ENCODE measurements at places on chromosomes 12 and 14.

DNA sequence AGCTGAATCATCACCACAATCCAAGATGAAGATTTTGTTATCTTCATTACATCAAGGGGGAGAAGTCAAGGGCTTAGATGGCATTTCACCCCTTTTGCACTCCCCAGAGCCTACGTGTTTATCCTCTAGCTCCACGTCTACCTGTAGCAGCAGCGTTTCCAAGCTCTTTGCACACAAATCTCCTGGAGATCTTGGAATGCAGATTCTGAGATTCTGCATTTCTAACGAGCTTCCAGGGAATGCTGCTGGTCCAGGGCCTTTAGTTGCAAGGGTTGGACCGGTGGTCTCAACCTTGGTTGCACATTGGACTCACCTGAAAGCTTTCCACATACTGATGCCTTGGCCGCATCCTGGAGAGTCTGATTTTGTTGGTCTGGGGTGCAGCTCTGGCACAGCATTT, 49.5 kb upstream of the STON2 start:
- DNase-seq, result no peak

- no peak for DNase-seq
Measured at GRCh38 chr14:69055999-69056788, 77.1 kb upstream of the ACTN1 start.

DNA sequence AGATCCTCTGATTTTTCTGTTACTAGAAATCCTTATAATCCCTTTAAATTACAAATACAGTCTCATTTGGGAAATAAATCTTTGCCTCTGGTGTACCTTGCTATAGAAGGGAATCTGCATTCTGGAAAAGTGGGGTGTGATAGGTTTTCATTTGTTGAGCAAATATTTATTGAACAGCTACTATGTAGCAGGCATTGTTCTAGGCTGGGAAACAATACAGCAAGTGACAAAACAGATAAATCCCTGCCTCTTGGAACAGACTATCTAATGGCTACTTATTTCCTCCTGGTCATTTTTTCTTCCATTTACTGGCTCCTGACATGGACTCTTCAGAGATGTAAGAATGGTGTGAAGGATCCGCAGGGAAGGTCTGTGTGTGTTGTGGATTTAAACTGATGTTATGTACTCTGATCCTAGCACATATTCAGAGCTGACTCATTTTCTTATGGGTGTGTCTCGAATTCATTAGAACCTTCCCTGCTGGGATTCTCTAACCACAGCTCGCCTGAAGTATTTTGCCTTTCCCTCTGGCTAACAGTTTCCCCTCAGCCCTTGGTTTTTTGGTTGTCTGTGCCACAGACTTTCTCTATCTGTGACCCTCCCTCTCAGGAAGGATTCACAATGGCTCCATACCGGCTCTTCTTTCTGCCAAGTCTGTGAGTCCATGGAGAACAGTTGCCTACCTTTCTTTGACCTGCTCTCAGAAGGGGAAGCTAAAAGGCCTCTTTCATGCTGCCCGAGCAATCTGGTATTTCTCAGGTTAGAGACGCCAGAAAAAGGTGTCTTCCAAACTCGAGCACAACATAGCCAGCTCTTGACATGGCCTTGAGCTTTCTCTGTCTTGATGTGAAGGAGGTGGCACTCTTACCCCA, 53.7 kb downstream of the TMTC2 start:
- no peak for DNase-seq

DNA sequence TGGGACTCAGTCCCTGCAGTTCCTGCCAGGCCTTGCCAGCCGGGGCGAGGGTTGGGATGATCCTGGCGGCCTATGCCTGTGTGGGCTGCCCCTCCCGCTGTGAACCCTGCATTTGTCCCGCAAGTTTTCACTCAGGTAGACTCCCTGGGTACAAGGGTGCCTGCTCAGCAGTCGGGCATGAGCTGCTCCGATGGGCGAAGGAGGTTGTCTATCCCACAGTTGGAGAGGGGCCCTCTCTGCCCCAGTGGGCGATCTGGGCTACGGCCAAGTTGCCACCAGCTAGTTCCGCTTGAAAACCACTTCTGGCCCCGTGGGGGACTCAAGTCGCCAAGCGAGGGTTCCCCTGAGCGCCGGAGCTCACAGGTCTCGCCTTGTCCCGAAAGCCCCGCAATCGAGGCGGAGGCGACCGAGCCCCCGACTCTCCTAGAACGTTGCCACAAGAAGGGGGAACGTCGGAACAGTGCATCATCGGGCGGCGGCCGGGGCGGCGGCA, 365 bp upstream of the TPI1 start:
- no peak for DNase-seq

DNA sequence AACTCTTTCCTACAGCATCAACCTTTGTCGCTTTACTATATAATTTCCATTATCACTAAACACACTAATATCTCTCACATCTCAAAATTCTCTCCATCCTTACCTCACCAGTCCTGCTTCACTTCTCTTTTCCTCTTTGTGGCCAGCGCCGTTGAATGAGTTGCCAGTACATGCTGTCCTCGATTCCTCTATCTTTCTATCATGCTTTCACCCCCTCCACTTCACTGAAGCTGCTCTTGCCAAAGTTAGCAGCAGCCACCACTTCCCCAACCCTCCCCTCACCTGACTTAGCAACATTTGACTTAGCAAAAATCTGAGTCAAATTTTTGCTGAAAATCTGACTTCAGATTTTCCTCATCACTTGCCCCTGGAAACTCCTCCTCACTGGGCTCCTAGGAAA, 210.4 kb downstream of the ANO6 start:
- DNase-seq, result no peak

DNA sequence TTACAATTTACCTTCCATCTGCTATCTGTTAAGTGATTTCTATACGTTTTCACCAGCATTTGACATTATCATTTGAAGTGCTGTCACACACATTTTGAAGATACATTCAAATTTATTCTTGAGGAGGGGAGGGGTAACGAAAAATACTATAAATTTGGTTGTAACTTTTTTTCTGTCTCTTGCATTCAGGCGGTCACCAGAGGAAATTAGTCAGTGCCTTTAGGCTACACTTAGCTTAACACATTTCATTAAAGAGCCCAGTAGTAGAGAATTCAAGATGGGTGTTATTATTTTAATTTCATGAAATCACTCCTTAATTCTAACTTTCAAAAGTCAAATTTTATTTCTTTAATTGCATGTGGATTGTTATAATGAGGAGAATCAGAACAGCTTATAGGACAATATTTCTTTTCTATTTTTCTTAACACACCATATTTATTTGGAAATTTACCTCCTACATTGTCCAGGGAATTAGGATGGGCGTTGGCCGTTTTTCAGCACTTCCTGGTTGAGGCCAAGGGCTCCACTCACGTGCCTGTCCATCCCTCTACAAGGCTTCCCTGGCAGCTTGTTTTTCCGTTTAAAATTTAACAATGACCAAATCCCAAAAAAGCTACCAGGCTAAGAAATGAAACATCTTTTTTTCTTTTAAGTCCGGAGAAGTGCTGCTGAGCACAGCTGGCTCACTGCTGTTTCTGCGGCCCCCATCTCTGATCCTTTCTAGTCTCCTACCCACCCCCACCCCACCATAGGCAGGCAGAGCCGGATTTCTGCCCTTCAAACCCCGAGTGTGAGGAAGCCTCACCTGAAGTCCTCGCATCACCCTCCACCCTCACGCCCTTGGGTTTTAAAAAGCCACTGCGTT, 1.1 kb upstream of the FAR2 start:
- DNase-seq, result no peak

DNA sequence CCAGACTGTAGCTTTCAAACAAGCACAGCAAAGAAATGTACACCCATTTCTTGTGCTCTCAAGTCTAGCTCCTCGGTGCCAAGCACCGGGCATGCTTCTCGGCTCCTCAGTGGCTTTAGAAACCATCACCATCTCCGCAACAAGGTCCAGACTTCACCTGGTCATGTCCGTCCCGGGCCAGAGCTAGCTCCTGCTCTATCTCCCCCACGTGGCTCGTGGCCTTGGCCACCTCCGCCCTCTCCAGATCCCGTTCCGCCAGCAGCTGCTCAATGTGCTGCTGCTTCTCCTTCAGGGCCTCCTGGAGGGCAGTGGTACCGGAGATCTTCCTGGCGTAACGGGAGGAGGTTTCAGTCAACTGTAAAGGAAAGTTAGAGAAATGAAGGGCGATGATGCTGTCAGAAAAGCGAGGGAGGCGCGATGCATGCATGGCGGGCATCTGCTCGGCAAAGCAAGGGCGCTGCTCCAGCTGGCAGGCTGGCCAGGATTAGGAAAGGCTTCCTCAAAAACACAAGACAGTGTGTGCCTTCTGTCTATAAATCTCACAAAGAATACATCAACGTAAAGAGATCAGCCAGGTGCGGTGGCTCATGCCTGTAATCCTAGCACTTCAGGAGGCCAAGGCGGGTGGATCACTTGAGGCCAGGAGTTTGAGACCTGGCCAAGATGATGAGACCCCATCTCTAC, 67.4 kb downstream of the CLIP1 start:
- no peak for DNase-seq

- DNase-seq, result no peak
Measured at GRCh38 chr12:77847060-77847541, 16.4 kb downstream of the NAV3 start.

- DNase-seq, result no peak
Measured at GRCh38 chr14:72845683-72846082, 48.2 kb downstream of the DPF3 start.

- DNase-seq, result no peak
Measured at GRCh38 chr14:85483037-85483436, 46.9 kb upstream of the FLRT2 start.

DNA sequence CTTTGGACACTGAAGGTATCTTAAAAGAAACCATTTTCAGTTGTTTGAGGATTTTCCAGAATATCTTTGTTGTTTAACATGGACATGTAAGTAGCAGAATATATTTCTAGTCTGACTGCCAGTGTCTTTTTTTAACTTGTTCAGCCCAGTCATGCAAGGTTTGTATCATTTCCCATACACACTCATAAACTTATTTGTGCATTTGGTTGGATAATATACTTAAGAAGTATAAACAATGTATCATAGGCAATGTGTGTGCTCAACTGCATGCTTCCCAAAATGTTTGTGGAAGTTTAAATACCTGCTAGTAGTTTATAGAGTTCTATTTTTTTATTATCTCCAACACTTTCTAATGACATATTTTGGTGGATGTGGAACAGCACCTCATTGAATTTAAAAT, 707.4 kb upstream of the FBXO33 start:
- no peak for DNase-seq

DNA sequence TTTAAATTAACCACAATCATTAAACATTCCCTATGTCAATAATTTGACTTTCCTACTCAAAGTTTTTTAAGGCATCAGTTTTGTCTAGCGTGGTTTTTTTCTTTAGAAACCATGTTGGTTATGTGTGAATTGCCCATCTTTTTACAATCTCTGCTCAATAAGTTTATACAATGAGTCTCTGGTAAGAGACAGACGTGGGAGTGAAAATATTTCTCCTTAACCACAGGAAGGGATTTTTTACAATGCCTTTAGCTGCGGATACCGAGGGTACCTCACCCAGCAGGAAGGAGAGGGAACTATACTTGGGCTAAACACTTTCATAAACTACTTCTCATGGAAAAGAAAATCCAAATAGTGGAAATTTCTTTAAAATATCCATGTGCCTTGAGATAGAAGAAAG, 191.4 kb upstream of the BCL2L14 start:
- DNase-seq, result no peak

DNA sequence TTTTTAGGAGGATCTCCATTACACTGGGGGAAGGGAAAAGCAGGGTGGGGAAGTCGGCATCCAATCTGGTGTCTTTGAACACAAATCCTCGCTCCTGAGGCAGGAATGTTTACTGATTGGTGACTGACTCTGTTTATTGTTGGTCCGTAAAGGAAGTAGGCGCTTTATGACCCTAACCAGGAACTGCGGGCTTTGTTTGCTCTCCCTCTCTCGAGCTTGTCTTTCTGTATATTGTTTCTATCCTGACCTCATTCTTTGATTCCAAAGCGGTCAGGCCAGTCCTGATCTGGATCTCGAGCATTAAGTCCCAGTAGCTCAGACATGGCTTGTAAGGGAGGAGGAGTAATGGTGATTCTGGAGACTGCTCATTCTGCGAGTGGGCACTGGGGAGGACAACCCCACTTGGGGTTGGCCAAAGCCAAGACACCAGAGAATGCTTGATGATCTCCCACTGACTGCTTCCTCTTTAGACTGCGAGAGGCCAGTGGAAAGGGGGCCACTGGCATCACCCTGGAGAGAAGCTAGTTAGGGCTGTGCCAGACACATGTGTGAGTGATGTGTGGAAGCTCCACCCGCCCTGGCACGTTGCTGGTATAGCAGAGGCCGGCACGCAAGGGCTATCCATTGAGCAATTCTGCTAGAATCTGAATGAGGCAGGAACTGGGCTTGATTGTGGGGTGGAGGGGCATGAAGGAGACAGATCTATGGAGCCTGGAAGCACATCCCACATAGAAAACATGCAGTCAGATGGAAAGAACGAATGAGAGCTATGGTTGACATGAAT, 194.6 kb downstream of the PAX9 start:
- no peak for DNase-seq

GRCh38 chr12:120813588-120814153, 88.0 kb downstream of the ACADS start:
- DNase-seq, result no peak

DNA sequence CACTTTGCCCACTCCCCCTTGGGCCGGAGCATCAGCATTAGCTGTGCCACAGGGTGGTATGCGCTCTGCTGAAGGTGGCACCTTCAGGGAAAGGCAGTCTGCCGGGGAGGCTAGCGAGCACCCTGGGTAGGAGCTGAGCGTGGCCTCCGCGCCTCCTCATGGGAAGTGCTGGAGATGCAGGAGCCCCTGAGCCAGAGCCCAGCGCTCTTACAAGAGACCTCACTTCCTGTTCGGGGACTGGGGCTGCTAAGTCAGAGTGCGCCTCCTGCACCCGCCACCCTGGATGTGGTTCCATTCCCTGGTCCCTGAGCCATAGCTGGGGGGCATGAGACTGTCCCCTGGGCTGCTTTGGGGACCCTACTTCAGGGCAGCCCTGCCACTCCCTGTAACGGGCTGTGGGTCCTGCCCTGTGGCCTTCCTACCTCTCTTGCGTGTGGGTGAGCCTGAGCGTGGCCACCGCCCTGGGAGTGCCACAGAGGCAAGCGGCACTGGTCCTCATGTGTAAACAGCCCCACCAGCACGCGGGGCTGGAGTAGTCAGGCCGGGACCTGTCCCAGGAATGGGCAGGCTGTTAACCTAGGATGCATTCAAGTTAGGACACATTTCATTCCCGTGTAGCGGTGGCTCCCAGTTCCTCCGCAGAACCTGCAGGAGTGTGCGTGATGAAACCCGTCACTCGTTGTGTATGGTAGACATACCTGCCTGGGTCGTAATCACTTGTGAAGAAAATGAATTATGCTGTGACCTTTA, 19.4 kb downstream of the COA8 start:
- no peak for DNase-seq

- DNase-seq, result no peak
Measured at GRCh38 chr14:38737686-38738407, 365.2 kb downstream of the SEC23A start.
